ENCODE measurements at places on chromosomes 5 and 9.

- no peak for DNase-seq
Observed at GRCh38 chr9:125446561-125447094, 185.0 kb downstream of the GAPVD1 start.

- no peak for DNase-seq
Observed at GRCh38 chr5:142720641-142721271, 34.9 kb upstream of the FGF1 start.

DNA sequence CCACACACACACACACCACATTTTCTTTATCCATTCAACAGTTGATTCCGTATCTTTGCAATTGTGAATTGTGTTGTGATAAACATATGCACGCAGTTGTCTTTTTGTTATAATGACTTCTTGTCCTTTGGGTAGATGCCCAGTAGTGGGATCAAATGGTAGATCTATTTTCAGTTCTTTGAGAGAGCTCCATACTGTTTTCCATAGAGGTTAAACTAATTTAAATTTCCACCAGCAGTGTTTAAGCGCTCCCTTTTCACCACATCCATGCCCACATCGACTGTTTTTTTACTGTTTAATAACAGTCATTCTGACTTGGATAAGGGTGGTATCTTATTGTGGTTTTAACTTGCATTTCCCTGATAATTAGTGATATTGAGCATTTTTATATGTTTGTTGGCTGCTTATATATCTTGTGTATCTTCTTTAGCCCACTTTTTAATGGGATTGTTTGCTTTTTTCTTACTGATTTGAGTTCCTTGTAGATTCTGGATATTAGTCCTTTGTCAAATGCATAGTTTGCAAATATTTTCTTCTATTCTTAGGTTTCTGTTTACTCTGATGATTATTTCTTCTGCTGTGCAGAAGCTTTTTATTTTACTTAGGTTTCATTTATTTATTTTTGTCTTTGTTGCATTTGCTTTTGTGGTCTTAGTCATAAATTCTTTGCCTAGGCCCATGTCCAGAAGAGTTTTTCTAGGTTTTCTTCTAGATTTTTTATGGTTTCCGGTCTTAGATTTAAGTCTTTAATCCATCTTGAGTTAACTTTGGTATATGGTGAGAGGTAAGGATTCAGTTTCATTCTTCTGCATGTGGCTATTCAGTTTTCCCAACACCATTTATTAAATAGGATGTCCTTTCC lies 82.4 kb downstream of the SH3RF2 start:
- DNase-seq, result no peak

DNA sequence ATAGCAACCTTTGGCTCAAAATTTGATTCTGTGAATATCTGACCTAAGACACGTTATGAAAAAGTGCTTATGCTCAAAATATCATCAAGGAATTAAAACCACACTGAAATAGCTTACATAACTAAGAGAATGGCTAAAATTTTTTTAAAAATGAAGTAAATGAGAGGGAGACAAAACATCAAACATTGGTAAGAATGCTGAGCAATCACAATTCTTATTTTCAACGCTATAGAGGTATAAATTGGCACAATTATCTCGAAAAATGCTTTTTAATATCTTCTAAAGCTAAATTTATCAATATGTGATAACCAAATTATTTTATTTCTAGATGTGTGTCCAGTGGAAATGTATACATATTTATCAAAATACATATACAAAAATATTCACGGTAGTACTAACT lies 381.3 kb downstream of the ANXA1 start:
- no peak for DNase-seq

GRCh38 chr5:6379246-6379645 lies 899 bp upstream of the MED10 start:
- no peak for DNase-seq

DNA sequence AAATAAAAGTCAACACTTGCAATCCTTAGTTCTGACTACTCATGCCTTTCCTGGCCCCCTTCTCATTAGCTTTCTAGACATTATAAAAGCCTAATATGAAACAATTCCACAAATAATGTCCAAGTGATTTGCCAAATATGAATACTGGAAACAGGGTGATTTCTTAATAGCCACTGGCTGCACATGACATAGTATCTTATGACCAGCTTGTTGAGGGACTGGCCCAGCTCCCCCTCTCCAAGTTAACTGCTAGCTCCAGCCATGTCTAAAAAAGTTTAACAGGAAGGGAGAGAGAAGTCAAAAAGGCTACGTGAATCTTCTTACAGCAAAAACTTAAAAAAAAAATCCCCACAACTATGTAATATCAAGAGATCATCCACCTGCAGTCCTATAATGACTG lies 1.5 kb downstream of the CERT1 start:
- no peak for DNase-seq

All from stimulated activated CD8-positive, alpha-beta memory T cell treated with anti-CD3 and anti-CD28 coated beads, Interleukin-7, amount 100 ng/mL, for 4 hours (primary cell).